ENCODE measurements at places on chromosomes 3 and 15. TPM values are rescaled to one million over a fixed set of nuclear protein-coding genes. Genes with fewer than 3 reads are reported as not detected.

DNA sequence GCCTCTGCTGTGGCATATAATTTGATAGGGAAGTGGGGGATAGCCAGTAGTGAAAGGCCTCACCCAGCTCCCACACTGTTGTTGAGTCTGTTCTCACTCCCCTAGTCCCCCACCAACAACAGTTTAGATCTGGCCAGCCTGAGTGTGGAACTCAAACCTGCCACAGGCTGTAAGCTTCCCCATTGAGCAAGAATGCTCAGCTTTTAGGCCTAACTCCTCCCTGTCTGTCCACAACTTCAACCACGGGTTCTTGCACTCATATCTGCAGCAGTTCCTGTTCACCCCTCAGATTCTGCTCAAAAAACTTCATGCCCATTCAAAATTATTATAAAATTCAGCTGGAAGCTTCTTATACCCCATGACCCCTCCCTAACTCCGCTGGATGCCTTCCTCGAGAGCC, 975.1 kb downstream of the NSUN3 start:
- no peaks in the 10 kb centered on the region for H3K27me3 ChIP-seq
- DNase-seq, result no peak
- H3K4me3 ChIP-seq, result no peak overlapping the region
- H3K27ac ChIP-seq, result no peak overlapping the region
- H3K4me1 ChIP-seq, result no peaks in the 10 kb centered on the region
- no peaks in the 10 kb centered on the region for H3K36me3 ChIP-seq

DNA sequence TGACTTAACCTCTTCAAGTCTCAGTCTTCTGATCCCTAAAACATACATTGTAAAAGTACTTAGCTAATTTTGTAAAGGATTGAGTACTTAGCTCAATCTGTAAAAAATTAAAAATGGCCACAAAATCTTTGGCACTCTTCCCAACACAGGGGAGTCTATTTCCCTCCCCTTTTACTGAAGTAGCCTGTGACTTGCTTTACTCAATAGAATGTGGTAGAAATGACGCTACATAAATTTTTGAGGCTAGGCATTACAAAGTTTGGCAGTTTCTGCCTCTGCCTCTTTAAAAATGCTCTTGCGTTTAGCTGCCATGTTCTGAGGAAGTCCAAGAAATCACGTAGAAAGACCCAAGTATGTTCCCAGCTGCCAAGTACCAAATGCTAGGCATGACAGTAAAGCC, 80.2 kb downstream of the CBLB start:
- H3K4me1 ChIP-seq, result peaks cover 58% of the 10 kb centered on the region
- H3K36me3 ChIP-seq, result peaks cover 67% of the 10 kb centered on the region
- H3K4me3 ChIP-seq, result no peak overlapping the region
- H3K27me3 ChIP-seq, result no peaks in the 10 kb centered on the region
- no peak for DNase-seq

DNA sequence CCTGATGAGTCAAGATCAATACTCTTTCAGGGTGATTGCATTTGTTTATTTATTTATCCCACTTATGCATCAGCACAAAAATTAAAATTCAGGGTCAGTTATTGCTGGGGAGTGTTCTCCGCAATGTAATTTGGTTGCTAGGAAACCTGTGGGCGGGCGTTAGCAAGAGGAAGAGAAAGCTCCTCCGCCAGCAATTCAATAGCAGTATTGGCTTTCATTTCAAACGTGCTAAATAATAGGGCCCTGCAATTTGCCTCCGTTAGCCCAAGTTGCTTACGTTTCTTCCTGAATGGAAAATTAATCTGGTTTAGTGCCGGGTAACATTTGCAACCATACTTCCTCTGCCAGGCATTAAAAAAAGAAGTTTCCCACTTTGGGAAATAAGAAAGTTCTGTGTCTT, 35.5 kb upstream of the PLCL2 start:
- H3K4me1 ChIP-seq, result peaks cover 33% of the 10 kb centered on the region
- peaks cover 6% of the 10 kb centered on the region for H3K27me3 ChIP-seq
- H3K36me3 ChIP-seq, result no peaks in the 10 kb centered on the region
- DNase-seq, result peak; percentile 66

DNA sequence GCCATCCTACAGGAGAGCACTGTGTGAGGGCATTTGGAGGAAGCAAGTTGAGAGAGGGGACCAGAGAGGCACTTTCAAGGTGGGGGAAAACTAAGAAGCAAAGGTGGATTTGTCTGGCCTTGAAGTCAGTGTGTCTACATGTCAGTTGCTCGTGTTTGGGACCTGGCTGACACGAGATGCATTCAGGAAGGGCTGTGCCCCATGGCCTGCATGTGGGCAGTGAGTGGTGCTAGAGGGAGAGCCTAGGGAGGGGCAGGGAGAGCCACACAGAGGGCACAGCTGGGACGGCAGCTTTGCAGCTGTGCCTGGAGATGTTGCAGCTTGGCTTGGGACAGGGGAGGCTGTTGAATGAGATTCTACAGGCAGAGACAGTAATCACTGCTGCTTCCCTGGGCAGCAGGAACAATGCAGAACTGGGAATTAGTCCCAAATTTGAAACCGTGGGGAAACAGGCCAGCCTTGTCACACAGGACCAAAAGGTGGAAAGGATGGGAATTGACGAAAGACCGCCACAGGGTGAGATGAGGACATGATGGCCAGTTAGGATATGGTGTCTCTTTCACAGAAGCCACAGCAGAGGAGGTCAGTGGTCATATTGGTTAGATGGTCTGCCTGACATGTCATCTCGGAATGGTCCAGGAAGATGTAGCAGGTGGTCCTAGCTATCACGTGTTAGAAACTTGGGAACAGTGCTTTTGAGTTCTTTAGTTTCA, 10.0 kb downstream of the SEC61A1 start:
- no peak overlapping the region for H3K27ac ChIP-seq
- H3K4me3 ChIP-seq, result no peak overlapping the region
- no peaks in the 10 kb centered on the region for H3K27me3 ChIP-seq
- H3K36me3 ChIP-seq, result peaks cover 86% of the 10 kb centered on the region

DNA sequence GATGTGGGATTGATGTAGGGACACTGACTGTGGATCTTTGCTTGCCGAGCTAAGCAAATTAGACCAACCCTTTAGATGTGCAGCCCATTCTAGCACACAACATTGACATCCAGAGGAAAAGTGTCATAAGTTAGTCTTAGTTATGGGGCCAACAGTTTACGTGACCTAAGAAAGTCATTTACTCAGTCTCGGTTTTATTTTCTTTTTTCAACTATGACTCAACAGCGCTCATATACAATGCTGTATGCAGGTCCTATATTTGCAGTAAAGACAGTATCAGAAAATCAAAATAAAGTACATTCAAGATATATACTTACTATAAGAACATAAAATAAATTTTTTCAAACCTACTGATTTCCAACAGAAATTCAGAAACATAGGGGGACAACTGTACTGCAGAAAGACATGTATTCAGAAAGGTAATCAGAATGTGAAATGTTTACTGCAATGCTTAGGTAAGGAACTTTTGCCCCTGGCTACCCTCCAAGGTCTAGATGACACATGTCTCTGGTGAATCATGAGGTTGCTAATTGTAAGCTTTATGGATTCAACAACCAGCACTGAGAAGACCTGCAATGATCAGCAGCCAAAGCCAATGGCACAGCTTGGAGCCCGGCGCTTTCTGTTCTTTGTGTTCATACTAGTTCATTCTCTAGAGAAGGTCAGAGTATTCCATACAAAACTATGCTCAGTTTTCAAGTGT, 317.5 kb upstream of the CNTN6 start:
- DNase-seq, result no peak
- no peaks in the 10 kb centered on the region for H3K36me3 ChIP-seq
- no peaks in the 10 kb centered on the region for H3K27me3 ChIP-seq

- no peak overlapping the region for H3K4me3 ChIP-seq
- no peak overlapping the region for H3K27ac ChIP-seq
- H3K4me1 ChIP-seq, result no peaks in the 10 kb centered on the region
- H3K36me3 ChIP-seq, result no peaks in the 10 kb centered on the region
Observed at GRCh38 chr15:31758126-31758525, 272.2 kb upstream of the CHRNA7 start.

DNA sequence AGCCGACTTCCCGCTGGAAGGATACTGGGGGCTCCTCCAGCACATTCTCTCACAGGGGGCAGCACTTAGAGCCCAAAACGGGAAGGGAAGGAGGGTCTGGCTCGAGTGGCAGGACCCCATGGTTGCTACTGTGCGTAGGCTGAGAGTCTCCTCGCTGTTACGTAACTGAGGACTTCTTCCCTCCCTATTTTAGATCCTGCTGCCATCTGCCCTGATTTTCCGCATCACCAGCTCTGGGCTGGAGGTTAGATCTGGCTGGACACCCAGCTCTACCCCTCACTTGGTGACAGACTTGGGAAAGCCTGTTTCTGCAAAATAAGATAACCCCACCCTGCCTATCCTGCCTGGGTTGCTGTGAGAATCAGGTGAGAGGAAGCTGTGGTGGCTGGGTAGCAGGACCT, 47.7 kb downstream of the BDH1 start:
- DNase-seq, result no peak
- H3K4me3 ChIP-seq, result no peak overlapping the region
- H3K27ac ChIP-seq, result no peak overlapping the region
- peaks cover 36% of the 10 kb centered on the region for H3K36me3 ChIP-seq
- peaks cover 3% of the 10 kb centered on the region for H3K4me1 ChIP-seq

OCA2 gene
- total RNA-seq, result not detected

RRP9 gene
- 58.2 TPM for total RNA-seq

UNC13C gene
- total RNA-seq, result not detected
